ENCODE measurements at places on chromosomes 11 and 22. TPM values are rescaled to one million over a fixed set of nuclear protein-coding genes. Genes with fewer than 3 reads are reported as not detected.
A peak's percentile ranks its signal among the peaks of the same experiment; 100 is the strongest.

GGTLC2 gene
- total RNA-seq: not detected

MFNG gene
- 3.7 TPM for total RNA-seq

IRAG1 gene
- 3.9 TPM for total RNA-seq

RFPL2 gene
- total RNA-seq: 0.48 TPM

TSGA10IP gene
- total RNA-seq: 4.1 TPM

PHOX2A gene
- 1.6 TPM for total RNA-seq

MICALL1 gene
- total RNA-seq: 47.2 TPM

SCGB1A1 gene
- 1.6 TPM for total RNA-seq

SLN gene
- not detected for total RNA-seq

MYBPC3 gene
- total RNA-seq: 0.07 TPM

GRCh38 chr11:34335331-34335730, 22.5 kb downstream of the ABTB2 start:
- H3K4me3 ChIP-seq: no peak overlapping the region
- no peak for DNase-seq
- H3K27ac ChIP-seq: no peak overlapping the region

DNA sequence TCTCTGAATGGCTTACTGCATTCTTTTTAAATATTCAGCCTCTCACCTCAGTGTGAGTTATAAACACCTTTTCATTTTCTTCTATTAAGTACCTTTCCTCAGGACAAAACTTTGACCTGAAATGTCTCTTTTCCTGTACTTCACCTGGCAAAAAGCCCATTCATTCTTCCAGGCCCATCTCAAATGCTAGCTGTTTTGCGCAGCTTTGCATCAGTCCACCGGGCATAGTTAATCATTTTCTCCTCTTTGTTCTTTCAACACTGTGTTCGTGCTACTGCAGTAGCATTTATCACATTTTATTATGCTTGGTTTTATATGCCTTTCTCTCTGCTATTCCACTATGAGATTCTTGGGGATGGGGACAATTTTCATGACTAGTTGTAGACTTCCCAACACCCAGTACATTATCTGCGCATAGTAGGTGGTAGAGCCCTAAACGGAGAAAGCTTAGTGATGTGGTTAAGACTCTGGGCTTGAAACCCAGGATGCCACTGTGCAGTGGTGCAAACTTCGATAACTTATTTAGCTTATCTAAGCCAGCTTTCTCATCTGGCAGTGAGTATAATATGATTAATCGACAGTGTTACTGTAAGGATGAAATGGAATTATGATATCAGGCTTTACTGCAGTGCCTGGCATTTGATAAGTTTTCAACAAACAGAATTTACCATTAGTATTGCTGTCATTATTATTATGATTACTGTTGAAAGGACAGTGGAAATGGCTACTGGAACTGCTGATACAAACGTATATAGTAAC, 695.7 kb downstream of the NELL1 start:
- H3K27me3 ChIP-seq: no peaks in the 10 kb centered on the region
- DNase-seq: no peak
- no peaks in the 10 kb centered on the region for H3K36me3 ChIP-seq
- no peak overlapping the region for H3K27ac ChIP-seq
- H3K4me3 ChIP-seq: no peak overlapping the region

GRCh38 chr11:1994121-1994520, 3.5 kb downstream of the H19 start:
- no peaks in the 10 kb centered on the region for H3K27me3 ChIP-seq
- no peaks in the 10 kb centered on the region for H3K4me1 ChIP-seq
- no peak for DNase-seq
- H3K36me3 ChIP-seq: no peaks in the 10 kb centered on the region

- H3K36me3 ChIP-seq: peaks cover 11% of the 10 kb centered on the region
- H3K4me1 ChIP-seq: peaks cover 12% of the 10 kb centered on the region
- H3K4me3 ChIP-seq: no peak overlapping the region
- H3K27ac ChIP-seq: no peak overlapping the region
- H3K27me3 ChIP-seq: peaks cover 9% of the 10 kb centered on the region
Measured at GRCh38 chr11:68256331-68256741, 15.4 kb downstream of the C11orf24 start.

GRCh38 chr11:128235426-128235825, 351.9 kb downstream of the ETS1 start:
- DNase-seq: no peak
- 0 out of 2 replicates have a peak, but pooled peaks cover 5% of the 10 kb centered on the region for H3K4me1 ChIP-seq
- H3K27me3 ChIP-seq: peaks cover 4% of the 10 kb centered on the region
- H3K4me3 ChIP-seq: no peak overlapping the region

GRCh38 chr11:49995565-49995964, 13.2 kb upstream of the OR4C12 start:
- no peak overlapping the region for H3K4me3 ChIP-seq
- peaks cover 7% of the 10 kb centered on the region for H3K27me3 ChIP-seq
- no peaks in the 10 kb centered on the region for H3K4me1 ChIP-seq
- H3K27ac ChIP-seq: no peak overlapping the region
- peak; percentile 32 for DNase-seq

- no peak for DNase-seq
- H3K4me1 ChIP-seq: no peaks in the 10 kb centered on the region
- no peaks in the 10 kb centered on the region for H3K36me3 ChIP-seq
- H3K27me3 ChIP-seq: no peaks in the 10 kb centered on the region
Measured at GRCh38 chr11:8252946-8253345, 10.7 kb downstream of the LMO1 start.

- 0 out of 2 replicates have a peak, but pooled peaks cover 4% of the 10 kb centered on the region for H3K27me3 ChIP-seq
- DNase-seq: no peak
- no peak overlapping the region for H3K4me3 ChIP-seq
- no peaks in the 10 kb centered on the region for H3K4me1 ChIP-seq
- H3K36me3 ChIP-seq: peaks cover 23% of the 10 kb centered on the region
Measured at GRCh38 chr11:34809191-34810106, 106.7 kb downstream of the APIP start.

- peak overlapping the region; percentile 100 for H3K27ac ChIP-seq
- no peaks in the 10 kb centered on the region for H3K27me3 ChIP-seq
- H3K4me3 ChIP-seq: peak overlapping the region; percentile 55
- H3K36me3 ChIP-seq: peaks cover 13% of the 10 kb centered on the region
- H3K4me1 ChIP-seq: peaks cover 74% of the 10 kb centered on the region
Measured at GRCh38 chr22:17258015-17258787, 39.0 kb upstream of the ADA2 start.

DNA sequence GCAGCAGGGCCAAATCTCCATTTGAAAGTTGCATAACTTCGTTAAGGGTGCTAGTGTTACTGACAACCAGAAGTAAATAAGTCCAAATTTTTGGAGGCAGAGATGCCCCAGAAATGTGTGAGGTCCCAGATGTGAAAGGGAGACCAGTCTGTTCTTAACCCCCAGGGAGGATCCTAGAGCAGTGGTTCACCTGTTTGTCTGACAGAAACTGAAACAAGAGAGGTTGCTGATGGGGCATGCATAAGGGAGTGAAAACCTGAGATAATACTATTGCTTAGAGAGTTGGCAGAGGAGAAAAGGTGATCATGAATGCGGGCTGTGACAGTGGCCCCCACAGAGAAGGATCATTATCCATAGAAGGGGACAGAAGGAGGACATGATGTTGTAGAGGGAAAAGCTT, 3.8 kb downstream of the CBLIF start:
- H3K36me3 ChIP-seq: no peaks in the 10 kb centered on the region
- no peak overlapping the region for H3K4me3 ChIP-seq
- no peaks in the 10 kb centered on the region for H3K27me3 ChIP-seq

DNA sequence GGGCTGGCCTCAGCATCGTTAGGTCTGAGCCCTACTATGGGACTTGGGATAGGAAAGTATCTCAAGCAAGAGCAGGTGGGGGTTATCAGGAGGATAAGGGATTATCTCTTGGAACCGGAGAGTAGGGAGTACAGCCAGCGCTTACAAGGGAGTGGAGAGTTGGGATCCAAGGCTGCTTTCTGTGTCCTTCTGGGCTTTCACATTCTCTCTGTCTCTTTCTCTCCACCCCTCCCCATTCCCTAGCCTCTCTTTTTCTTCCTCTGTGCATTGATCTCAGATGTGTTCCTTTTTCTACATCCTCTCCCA, 170.2 kb downstream of the BUD13 start:
- peaks cover 14% of the 10 kb centered on the region for H3K27me3 ChIP-seq
- no peak for DNase-seq
- no peaks in the 10 kb centered on the region for H3K36me3 ChIP-seq
- no peak overlapping the region for H3K4me3 ChIP-seq
- no peak overlapping the region for H3K27ac ChIP-seq
- peaks cover 8% of the 10 kb centered on the region for H3K4me1 ChIP-seq

- DNase-seq: no peak
- no peak overlapping the region for H3K4me3 ChIP-seq
- H3K27me3 ChIP-seq: no peaks in the 10 kb centered on the region
Measured at GRCh38 chr22:17808693-17809403, 34.6 kb upstream of the BID start.

DNA sequence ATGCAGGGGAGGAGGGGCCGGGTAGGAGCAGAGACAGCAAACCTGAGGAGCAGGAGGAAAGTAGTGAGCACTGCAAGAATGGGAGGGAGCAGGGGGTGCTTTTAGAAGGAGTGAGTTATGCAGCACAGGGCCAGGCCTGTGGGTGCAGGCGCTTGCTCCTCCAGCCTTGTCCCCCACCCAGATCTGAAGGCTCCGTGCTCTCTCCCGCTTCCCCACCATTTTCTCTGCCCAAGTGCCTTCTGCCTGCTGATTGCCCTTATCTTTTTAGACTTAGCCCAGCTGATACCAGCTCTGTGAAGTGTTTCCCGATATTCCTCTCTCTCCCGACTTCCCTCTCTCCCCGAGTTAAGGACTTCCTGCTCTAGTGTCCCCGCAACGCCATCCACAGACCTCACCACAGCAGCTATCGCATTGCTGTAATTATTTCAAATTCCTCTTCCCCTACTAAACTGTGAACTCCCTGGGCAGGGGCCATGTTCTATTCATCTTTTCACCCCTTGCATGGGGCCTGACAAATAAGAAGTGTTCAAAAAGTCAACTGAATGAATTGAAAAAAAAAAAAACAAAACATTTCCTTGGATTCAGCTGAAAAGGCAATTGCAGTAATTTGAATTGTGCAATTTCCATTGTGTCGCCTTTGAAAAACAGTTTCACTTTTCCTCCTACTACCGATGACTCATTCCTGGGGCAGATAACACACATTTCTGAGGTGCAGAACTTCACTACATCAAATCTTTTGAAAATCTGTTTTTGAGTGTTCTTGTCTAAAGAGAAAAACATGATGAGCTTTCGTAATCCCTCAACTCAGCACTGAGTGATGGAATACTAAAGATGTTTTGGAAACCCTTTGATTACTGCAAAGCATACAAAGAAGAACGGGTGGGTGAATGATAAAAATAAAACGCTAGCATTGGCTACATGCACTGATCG, 69.7 kb upstream of the BMAL1 start:
- peaks cover 43% of the 10 kb centered on the region for H3K4me1 ChIP-seq
- H3K36me3 ChIP-seq: no peaks in the 10 kb centered on the region
- DNase-seq: no peak

DNA sequence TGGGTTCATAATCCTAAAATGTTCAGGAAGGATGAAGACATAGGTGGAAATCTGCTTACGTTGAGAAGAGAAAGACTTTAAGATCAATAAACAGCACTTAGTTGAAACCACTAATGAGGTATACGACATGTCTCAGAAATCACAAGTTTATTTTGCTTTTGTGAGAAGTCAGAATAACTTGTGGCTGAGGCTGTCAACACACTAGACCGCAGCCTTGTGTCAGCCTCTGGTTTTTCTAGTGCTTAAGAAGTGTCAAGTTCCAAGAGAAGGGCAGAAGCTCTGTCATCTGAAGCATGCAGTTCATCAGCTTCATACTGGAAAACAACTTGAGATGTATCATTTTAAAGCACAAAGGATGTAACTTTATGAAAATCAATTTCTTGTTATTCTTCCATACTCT, 420.9 kb downstream of the METTL15 start:
- DNase-seq: no peak
- H3K27me3 ChIP-seq: no peaks in the 10 kb centered on the region
- H3K4me3 ChIP-seq: no peak overlapping the region
- no peak overlapping the region for H3K27ac ChIP-seq
- no peaks in the 10 kb centered on the region for H3K4me1 ChIP-seq
- peaks cover 28% of the 10 kb centered on the region for H3K36me3 ChIP-seq

DNA sequence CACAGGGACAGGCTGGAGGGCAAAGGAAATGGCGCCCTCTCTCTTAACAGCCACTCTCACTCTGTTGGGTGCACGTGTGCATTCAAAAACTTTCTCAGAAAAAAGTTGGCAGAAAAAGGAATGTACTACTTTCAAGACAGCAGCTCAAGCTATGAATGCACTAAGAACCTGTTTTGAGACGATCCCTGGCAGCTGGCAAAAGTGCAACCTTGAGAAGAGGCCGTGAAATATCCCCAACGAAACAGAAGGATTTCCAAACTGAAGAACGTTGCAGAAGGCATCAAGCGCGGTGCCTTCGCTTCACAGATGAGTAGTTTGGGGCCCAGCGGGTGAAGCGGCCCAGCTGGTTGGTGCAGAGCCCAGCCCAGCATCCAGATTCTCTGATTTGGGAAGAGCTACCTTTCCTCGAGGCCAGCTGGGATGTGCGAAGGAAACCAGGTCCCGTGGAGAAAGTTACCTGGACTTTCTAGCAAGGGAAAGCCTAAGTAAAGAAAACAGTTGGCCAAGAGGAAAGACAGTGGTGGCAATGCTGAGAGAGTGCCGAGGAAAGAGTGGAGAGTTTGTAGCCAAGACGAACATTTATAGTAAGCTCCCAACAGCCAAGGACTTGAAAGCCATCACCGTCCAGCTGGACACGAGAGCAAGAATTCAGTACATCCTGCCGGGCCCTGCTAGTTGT, 16.3 kb downstream of the IFT27 start:
- no peak overlapping the region for H3K4me3 ChIP-seq
- H3K4me1 ChIP-seq: no peaks in the 10 kb centered on the region
- no peak overlapping the region for H3K27ac ChIP-seq
- DNase-seq: no peak

Data from WTC11 (cell line).